ENCODE measurements at places on chromosomes 2 and 18.

GRCh38 chr2:79776461-79776860 is 263.6 kb downstream of the CTNNA2 start:
- DNase-seq: no peak

GRCh38 chr2:224183086-224183485 is 144.0 kb upstream of the SERPINE2 start:
- DNase-seq: no peak

DNA sequence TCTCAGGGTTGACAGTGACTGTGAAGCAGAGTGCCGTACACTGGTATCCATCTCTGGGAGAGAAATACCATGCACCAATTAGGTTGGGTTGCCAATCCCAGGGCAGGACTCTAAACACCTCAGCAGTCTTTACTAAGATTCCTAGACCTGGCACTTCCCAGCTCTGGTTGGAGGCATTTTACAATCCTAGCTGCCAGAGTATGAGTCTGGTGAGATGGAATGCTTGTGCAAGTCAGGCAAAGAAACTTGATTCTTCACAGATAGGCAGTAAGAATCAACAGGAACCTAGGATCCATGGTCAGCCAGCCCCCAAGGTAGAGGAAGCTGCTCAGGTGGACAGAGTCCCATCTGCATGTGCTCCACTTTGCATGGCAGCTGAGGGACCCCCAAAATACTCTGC is 6.0 kb upstream of the UGT1A5 start:
- DNase-seq: no peak

DNA sequence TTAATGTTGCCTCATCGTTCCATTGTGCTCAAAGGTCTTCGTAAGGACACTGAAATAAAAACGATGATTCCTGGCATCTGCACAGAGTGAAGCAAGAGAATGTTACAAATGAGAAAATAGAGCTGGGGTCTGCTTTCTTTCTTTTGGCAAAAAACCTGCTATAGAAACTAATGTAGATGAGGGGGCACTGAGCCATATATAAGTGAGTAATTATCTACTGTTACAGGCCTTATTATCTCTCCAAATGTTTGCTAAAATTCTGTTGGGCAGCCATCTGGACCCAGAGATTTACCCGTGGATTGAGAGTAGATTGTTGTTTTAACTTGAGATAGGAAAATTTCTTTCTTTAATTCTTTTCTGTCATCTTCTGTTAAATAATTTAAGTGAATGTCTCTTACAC is 472.5 kb upstream of the PIK3C3 start:
- no peak for DNase-seq

GRCh38 chr18:69564602-69565001 is 163.9 kb downstream of the DOK6 start:
- no peak for DNase-seq

DNA sequence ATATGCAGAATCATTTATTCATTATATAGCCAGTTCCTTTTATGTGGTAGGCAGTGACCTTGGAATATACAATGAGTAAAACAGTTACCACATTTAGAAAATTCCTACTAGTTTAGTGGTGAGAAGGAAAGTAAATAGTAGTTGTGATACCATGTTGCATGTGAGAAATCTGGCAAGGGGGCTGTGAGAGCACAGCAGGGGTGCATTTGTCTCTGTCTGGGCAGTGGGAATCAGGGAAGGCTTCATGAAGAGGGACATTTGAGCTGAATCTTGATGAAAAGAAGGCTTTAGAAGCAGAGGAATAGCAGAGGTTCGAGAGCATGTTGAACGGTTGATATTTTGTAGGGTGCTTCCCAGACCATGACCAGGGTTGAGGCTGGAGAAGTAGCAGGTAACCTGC is 78.7 kb downstream of the RAB3GAP1 start:
- DNase-seq: no peak

- DNase-seq: peak; percentile 9
Observed at GRCh38 chr2:149466635-149467034, 120.9 kb downstream of the MMADHC start.

DNA sequence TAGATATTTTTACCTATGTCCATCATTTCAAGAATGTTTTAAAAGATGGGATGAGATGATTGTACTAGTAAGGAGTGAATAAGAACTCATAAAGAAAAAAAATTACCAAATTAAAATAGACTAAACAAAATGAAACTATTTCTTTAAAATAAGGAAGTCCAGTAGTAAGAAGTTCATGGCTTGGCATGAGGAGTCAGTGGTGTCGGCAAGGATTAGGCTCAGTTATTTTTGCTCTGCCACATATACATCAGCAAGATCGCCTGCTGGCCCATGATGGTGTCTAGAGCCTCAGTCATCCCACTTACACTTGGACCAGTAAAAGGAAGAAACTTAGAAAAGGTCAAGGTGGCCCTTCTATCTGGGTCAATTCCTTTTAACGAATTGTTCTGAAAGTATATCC is 300.9 kb upstream of the SLC8A1 start:
- no peak for DNase-seq

GRCh38 chr18:54880395-54881105 is 52.3 kb downstream of the RAB27B start:
- peak; percentile 26 for DNase-seq

DNA sequence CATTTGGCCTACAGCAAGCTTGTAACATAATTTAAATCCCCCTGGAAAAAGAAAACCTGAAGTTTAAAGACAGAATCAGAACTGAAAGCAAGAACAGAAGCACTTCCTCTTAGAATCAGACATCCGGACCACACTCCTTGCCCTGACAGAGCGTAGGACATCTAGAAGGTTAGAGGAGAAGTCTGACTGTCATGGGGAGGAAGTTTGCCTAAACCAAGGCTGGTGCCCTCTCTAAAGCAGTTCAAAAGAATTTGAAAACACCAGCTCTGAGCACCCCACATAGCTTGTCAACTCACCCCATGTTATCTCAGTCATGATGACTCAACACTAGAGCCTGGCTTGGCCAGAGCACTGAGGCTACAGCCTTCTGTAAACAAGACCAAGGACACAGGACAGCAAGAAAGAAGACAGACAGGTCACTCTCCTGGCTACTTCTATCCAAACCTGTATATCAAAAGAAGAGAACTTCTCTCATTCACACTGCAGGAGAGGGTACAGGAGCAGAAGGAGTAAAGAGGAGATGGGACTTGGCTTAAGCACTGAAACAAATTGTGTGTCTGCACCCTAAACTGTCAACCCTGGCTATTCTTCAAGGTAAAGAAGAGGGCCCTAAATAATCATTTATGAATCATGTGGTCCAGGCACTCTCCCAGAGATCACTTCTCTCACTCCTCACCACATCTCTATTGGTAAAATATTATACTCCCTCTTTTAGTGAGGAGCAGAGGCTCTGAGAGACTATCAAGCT is 198.6 kb downstream of the MEMO1 start:
- DNase-seq: peak; percentile 32

DNA sequence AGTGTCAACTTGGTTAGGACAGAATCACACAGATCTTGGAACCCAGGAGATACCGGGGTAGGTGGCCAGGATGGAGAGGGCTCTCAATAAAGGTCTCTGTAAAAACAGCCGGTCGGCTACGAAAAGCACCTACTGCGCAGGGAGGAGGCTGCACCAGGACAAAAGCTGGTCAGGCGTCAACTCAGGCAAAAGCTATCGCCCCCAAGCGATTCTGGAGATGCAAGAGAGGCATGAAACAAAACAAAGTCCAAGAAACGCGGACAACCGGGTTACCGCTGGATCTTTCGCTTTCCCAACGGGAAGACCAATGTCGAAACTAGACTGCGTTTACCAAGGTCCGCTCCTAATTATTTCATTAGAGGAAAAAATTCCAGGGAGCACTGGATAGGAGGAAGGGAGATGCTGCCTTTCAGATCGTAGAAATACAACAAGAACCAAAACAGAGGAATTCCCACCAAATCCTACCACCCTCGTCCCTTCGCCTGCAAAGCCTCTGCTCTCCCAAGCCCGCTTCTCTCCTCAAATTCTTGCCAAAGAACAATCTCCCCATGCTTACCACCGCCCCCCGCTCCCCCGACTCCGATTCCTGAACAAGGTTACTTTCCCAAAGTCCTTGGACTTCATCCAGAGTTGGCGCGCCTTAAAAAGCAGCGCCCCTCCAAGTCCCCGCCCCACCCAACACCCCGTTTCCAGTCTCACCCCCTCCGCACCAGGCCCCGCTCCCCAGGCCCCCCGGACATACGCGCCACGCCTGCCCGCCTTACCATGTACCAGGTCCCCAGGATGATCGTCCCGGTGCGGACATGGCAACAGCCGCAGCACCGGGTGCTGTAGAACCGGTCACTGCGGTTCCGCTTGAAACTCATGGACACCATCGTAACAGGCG is 539 bp downstream of the LAPTM4A start:
- peak; percentile 78 for DNase-seq

- DNase-seq: peak; percentile 40
Observed at GRCh38 chr2:8851811-8852560, 14.6 kb upstream of the KIDINS220 start.
